ENCODE measurements at places on chromosomes 12 and 14.

DNA sequence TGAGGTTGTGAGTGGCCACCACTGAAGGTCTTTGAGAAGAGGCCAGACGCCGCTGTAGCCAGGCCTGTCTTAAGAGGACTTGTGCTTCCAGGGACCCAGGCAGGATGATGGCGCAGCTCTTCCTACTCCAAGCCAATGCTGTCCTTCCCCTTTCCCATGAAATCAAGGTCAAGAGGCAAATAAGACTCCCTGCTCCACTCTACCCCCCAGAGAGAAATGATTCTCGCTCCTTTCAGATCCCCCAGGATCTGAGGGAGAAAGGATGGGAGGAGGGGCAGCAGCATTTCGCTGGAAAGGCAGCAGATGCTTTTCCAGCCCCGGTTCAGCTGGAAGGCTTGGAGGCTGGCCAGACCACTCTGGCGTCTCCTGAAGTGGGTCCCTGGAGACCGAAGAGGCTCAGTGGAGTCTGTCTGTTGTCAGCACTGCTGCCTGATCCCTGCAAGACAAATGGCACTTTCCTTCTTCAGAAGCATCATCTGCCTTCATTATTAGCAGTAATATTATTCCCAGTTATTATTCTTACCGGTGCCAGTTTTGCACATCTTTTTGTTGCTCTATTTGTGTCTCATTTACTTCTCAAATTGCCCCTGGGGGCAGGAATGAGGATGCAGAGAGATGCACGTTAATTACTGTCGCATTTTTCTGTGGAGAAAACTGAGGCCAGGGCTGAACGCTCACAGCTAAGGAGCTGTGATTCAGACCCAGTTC lies 51.4 kb downstream of the C14orf132 start:
- no peak for DNase-seq

GRCh38 chr14:98069712-98070171 lies 1202.3 kb downstream of the BCL11B start:
- DNase-seq: no peak

- no peak for DNase-seq
Observed at GRCh38 chr12:99498756-99499155, 148.8 kb upstream of the GARIN6 start.

GRCh38 chr12:112179341-112179740 lies 54.0 kb downstream of the TRAFD1 start:
- DNase-seq: no peak

DNA sequence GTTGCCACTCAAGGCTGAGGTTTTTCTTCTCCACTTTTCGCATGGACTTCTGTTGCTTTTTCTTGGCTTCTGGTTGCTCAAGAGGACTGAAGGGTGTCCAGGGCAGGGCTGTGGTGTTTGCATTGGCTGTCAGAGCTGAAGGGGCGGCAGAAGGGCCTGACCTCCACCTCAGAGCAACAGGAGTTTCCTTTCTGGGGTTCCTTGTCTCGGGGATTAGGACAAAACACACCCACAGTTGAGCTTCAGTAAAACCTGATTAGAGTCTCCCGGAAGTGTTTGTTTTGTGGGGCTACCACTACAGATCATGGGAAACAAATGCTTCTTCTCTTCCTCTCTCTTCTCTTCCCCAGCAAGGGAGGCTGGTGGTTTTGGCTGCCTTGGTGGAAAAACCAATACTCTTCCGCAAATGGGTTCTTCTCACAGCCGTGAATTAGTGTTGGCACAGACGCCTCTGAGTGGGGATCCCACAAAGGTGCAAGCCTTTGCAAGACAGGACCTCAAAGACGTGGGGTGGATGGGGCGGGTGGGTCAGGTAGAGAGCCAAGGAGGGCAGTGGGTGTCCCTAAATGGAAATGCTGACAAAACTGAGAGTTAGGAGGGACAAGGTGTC lies 317.7 kb upstream of the TBX3 start:
- no peak for DNase-seq

DNA sequence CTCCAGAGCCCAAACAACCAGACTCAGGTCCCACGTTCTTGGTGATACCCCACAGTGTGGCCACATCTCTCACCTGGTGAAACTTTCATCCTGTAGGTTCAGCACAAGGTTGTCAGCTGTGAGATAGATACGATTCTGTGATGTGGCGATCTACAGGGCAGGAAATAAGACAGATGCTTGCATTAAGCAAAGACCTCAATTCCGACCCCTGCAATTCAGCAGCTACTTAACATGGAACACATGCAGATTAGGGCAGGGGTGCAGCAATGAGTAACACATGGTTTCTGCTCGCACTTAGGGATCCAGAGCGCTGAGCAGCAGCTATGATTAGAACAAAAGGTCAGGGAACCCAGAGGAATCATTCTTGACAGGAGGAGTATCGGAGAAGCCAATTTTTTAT lies 4.1 kb downstream of the PHB2 start:
- DNase-seq: no peak

Data from GM18507 (cell line).